ENCODE measurements at places on chromosomes 6 and 20.

GRCh38 chr6:169837529-169838250 lies 86.3 kb downstream of the ERMARD start:
- DNase-seq: no peak

DNA sequence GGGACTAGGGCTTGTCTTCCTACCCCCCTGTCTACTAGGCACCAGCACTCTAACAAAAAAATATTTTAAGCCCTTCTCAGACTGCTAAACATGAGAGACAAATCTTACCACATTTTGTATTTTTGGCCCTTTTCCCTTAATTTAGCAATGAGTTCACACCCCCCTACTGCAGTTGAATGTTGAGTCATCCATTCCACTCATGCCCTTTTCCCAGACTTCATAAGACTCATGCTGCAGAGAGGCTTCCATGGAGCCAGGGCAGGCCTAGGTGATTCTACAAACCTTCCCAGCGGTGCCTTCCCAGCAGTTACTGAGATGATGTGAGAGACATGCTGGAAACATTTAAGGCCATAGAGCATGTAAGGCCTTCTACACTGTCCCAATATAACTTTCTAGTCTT lies 53.9 kb downstream of the PXDC1 start:
- DNase-seq: no peak

DNA sequence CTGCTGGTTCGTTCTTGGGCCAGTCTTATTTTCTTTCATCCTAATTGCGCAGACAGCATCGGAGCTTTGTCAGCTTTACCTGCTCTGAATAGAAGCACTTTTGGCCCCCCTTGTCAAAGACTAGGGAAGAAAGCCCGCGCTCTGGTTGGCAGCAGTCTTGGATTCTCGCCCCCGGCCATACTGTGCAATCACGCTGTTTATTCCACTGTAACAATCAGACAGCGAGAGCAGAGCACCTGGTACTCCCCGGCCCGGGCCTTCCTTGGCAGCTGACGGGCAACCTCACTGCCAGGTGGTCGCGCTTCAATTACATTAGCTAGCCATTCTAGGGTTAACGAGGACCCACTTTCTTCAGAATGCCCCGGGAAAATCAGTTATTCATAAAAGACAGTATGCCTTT lies 72.6 kb downstream of the INSM1 start:
- DNase-seq: no peak

DNA sequence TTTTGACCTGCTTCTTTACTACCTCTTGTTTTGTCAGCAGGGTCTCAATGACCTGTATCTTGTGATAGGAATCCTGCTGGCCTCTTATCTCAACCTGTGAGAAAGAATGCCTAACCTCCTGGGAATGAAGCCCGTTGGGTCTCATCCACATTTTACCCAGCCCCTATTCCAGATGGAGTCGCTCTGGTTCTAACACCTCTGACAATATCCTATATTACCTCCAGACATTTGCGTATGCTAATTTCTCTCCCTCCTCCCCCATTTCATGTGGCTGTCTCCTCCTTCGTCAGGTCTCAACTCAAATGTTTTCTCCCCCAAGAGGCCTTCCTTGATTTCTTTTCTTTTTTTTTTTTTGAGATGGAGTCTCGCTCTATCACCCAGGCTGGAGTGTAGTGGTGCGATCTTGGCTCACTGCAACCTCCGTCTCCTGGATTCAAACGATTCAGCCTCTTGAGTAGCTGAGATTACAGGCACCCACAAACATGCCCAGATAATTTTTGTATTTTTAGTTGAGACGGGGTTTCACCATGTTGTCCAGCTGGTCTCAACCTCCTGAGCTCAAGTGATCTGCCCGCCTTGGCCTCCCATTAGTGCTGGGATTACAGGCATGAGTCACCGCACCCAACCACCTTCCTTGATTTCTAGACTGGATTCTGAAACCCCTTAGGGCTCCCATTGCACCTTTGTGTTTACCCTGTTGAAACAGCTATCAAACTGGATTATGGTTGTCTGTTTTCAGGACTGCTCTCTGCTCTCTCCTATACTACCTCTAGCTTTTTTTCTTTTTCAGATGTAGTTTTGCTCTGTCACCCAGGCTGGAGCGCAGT lies 49.5 kb upstream of the B4GALT5 start:
- no peak for DNase-seq

- peak; percentile 43 for DNase-seq
Measured at GRCh38 chr6:16503970-16504415, 257.3 kb downstream of the ATXN1 start.

GRCh38 chr6:112367628-112368027 lies 20.5 kb downstream of the RFPL4B start:
- DNase-seq: no peak
